ENCODE measurements at places on chromosomes 13 and 19.

DNA sequence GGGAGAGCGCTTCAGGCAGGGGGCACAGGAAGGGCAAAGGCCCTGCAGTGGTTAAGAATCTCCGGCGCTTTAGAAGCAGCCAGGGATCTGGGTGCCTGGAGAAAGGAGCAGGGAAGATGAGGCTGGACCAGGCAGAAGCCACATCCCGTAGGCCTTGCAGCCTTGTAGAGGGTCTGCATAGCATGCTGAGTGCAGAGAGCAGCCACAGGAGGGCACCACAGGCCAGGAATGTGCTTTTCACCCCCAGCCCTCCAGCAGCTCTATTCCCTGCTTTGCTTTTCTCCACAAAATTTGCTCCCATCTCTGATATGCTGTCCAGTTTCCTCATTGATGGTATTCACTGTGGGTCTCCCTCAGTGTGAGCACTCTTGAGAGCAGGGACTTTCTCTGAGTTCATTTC lies 5.7 kb downstream of the WDR62 start:
- no peak for DNase-seq

- DNase-seq, result no peak
These were observed 230.6 kb downstream of the KLF12 start for GRCh38 chr13:73903561-73903960.

DNA sequence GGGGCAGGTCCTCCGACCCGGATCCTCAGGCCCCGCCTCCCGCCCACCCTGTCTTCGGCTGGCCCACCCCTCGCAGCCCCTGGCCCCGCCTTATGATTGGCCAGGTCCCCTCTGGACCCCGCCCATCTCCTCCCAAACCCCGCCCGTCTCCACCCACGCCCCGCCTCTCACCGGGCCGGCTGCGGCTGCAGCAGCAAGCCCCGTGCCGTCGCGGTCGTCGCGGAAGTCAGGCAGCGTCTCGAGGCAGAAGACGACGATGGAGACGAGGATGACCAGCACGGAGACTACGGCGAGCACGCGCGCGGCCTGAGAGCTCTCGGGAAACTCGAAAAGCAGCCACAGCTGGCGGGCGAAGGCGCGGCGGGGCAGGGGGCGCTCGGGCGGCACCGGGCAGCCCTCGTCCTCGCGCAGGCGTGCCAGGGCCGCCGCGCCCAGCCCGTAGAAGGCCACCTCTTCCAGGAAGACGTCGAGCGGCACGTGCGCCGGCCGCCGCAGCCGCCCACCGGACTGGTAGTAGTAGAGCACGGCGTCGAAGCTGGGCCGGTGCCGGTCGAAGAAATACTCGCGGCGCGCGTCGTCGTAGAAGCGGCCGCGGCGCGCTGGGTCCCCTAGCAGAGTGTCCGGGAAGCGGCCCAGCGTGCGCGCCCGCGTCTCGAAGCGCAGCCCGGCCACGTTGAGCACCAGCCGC lies 495 bp downstream of the KCNA7 start:
- no peak for DNase-seq

DNA sequence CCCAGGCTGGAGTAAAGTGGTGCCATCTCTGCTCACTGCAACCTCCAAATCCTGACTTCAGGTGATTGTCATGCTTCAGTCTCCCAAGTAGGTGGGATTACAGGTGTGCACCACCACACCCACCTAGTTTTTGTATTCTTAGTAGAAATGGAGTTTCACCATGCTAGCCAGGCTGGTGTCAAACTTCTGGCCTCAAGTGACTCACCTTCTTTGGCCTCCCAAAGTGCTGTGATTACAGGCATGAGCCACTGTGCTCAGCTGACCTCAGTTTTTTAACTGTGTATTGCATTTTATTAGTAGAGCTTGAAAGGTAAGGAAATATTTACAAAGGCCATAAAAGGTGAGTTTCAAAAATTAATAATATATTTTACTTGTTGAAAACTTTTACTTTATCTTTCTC lies 2.3 kb downstream of the ZNF726 start:
- no peak for DNase-seq

GRCh38 chr13:32904266-32904665 lies 112.0 kb upstream of the KL start:
- no peak for DNase-seq

GRCh38 chr13:106286811-106287210 lies 248.7 kb downstream of the EFNB2 start:
- DNase-seq, result no peak

- DNase-seq, result no peak
These were observed at the start of gene ZNF560 for GRCh38 chr19:9498183-9498902. ZNF560 (minus strand) TSS chr19:9498616; CDS start chr19:9475313, 23,303 bp downstream.

GRCh38 chr19:50693064-50693975 lies 26.3 kb downstream of the SHANK1 start:
- no peak for DNase-seq

GRCh38 chr13:56953965-56954364 lies 186.8 kb upstream of the PRR20A start:
- no peak for DNase-seq

DNA sequence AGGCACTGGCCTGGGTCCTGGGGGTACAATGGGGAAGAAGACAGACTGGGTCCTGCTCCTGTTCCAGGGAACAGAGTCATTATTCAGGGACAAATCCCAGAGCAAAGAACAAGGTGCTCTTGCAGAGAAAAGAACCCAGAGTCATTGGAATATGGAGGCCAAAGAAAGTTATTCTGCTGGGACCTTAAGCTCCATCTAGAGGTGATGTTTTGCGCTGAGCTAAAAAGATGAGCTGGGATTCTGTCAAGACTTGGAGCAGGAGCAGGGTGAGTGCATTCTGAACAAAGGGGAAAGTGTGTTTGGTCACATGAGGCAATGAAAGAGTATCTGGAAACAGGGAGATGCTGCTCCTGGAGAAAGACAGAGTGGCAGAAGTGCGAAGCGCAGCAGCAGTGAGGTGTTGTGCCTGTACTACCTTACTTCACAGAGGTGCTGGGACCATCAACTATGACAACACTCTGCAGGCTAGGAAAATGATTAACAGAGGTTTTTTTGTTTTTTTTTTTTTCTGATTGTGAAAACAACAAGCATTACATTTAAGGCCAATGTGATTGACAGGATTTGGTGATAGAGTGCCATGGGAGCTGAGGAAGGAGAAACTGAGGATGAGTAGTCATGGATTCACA lies 95.3 kb upstream of the TNFSF11 start:
- DNase-seq, result no peak

DNA sequence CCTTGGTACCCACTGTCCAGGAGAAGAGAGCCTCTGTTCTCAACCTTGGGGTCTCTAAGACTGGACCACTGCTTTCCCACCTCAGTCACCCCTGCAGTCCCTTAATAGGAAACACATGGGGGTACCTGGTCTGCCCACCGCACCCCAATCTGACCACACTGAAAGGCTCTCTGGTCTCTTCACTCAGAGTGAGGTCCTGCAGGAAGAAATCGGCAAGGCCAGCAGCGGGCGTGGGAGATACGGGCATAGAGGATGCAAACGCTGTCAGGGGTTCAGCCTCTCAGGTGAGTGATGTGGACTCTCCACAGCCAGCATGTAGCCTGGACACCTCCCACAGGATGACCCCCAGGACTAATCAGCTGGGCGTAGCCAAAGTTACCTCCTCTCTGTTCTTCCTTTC lies 3.5 kb downstream of the SIGLEC9 start:
- no peak for DNase-seq

DNA sequence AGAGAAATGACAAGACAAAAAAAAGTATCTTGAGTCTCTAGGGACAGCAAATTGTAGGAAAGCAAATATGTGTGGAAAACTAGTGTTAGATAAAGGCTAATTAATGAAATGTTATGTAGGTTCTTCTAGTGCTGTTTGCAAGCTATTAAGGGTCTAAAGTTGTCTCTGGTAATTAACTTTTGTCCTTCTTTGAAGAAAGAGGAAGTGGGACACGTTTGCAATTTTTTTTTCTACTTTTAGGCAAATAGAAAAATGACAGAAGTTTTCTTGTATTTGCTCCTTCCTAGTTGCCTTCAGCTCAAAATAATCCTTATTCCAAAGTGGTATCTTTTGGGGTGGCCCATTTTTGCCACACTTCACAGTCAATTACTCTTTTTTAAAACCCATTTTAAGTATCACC lies 1877.7 kb upstream of the PRR20A start:
- no peak for DNase-seq

GRCh38 chr13:90547272-90547790 lies 800.2 kb upstream of the MIR17HG start:
- DNase-seq, result no peak

GRCh38 chr19:29708554-29709439 lies 6.3 kb downstream of the C19orf12 start:
- DNase-seq, result no peak

GRCh38 chr13:111280681-111281585 lies 39.5 kb upstream of the TEX29 start:
- DNase-seq, result no peak

DNA sequence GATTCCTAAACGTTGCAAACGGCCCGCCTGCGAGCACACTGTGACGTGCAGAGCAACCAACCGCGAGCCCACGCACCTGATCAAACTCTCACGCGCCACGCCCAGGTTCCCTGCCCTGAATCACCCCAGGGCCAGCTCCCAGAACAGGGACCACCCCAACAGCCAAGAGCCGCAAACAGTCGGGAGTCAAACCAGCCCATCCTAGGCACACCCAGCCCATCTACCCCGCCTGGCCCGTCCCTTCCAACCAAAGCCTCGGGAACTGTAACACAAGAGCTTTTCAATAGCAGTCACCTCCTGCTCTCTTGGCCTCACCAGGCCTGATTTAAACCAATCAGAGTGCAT lies 8.9 kb downstream of the PIP5K1C start:
- no peak for DNase-seq

GRCh38 chr19:12788682-12789097 lies 2.6 kb upstream of the JUNB start:
- DNase-seq, result peak; percentile 53

GRCh38 chr19:29624489-29625185 lies 18.6 kb downstream of the POP4 start:
- DNase-seq, result no peak

GRCh38 chr13:52921194-52921593 lies 72.8 kb upstream of the PCDH8 start:
- no peak for DNase-seq

DNA sequence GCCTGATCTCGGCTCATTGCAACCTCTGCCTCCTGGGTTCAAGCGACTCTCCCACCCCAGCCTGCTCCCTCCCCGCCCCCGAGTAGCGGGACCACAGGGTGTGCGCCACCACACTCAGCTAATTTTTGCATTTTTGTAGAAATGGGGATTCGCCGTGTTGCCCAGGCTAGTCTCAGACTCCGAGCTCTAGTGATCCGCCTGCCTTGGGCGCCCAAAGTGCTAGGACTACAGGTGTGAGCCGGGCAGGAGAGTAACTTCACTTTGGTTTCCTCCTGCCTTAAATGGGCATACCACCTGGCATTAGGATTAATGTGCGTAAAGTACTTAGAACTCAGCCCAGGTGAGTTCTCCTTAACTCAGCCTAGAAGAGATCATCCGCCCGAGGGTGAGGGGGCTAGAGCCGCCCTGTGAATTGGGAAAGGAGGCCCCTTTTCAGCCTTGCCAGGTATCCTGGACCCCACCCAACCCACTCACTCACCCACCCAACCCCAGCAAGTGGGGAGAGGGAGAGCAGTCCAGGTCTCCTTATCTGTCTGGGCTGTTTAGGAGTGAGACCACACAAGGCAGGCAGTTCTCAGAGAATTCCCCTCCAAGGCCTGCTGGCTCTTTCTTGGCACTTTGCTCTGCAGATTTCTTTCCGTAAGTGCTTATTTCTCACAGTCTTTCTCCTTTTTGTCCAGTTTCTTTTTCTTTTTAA lies 1.2 kb upstream of the ZFP36 start:
- peak; percentile 27 for DNase-seq

DNA sequence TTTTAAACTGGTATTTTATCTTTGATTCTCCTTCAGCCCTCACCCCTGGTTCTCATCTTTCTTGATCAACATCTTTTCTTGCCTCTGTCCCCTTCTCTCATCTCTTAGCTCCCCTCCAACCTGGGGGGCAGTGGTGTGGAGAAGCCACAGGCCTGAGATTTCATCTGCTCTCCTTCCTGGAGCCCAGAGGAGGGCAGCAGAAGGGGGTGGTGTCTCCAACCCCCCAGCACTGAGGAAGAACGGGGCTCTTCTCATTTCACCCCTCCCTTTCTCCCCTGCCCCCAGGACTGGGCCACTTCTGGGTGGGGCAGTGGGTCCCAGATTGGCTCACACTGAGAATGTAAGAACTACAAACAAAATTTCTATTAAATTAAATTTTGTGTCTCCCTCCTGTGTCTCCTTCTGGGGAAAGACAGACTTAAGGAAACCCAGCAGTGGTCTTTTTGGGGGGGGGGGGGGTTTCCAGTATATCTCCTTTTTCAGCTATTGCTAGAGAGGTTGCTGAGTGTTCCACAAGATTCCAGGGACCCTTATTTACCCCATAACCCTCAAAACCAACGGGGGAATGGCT lies 1.5 kb upstream of the RAD23A start:
- DNase-seq, result no peak

DNA sequence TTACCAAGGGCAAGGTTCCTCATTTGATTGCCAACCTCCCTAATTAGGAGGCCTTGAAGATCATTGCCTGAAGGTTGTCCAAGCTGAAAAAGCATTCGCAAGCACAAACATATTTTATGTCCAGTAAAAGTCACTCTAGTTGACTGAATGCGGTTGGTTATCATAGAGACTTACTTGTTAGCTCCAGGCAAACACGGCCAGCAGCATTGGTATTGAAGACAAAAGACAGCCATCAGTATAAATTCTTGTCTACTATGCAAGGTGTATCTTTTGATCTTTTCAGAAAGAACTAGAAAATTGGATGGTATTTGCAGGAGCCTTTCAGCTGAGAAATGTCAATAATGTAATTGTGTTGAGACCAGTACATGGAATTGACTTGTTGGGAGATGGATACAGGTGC lies 129.9 kb downstream of the GPC6 start:
- no peak for DNase-seq

GRCh38 chr13:28533125-28533436 lies 38.2 kb upstream of the FLT1 start:
- DNase-seq, result no peak

GRCh38 chr19:38831142-38831605 lies 420 bp downstream of the ECH1 start:
- no peak for DNase-seq

DNA sequence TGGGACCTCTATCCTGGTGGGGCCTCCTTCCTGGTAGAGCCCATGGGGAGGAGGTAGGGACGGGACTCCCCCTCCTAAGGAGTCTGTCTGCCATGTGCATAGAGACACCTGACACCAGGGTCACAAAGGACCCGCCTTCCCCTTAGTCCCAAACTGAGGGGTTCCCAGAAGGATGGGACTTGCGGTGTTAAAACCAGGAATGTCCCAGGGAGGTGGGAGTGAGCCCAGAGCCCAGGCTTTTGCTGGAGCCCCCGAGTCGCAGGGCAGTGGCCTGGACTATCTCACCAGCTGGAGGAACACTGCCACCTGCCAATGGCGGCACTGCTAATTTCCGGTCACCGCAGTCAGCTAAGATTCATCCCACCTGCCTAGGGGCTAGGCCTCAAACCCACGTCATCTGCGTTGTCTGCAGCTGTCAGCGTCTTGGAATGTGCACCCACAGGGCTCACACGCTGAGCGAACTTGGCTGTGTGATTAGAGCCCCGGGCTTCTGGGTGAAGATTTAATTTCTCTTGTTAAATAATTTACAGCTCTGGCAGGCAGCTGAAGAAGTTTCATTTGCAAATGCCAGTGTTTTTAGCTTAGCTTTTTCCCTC lies 31.9 kb upstream of the ATP11A start:
- no peak for DNase-seq

- no peak for DNase-seq
These were observed 42.3 kb upstream of the ZNF726 start for GRCh38 chr19:23872282-23872919.

All from T-cell (primary cell).